ENCODE measurements at places on chromosomes 16 and 17.
A peak's percentile ranks its signal among the peaks of the same experiment; 100 is the strongest.

- H3K27ac ChIP-seq: no peak overlapping the region
- no peak overlapping the region for H3K4me3 ChIP-seq
- DNase-seq: no peak
Measured at GRCh38 chr16:18582902-18583301, 21.0 kb upstream of the NOMO2 start.

- H3K4me1 ChIP-seq: no peaks in the 10 kb centered on the region
- no peak overlapping the region for H3K4me3 ChIP-seq
- peak; percentile 50 for DNase-seq
- no peaks in the 10 kb centered on the region for H3K27me3 ChIP-seq
- H3K36me3 ChIP-seq: peaks cover 36% of the 10 kb centered on the region
Measured at GRCh38 chr17:78010759-78011158, 52.3 kb downstream of the TNRC6C start.

- no peaks in the 10 kb centered on the region for H3K27me3 ChIP-seq
- DNase-seq: no peak
- no peaks in the 10 kb centered on the region for H3K4me1 ChIP-seq
- H3K36me3 ChIP-seq: peaks cover 87% of the 10 kb centered on the region
Measured at GRCh38 chr16:30509081-30509765, 17.1 kb downstream of the ZNF768 start.

GRCh38 chr17:62705156-62705777 lies 77.8 kb downstream of the MRC2 start:
- H3K36me3 ChIP-seq: no peaks in the 10 kb centered on the region
- H3K4me1 ChIP-seq: peaks cover 23% of the 10 kb centered on the region
- H3K4me3 ChIP-seq: no peak overlapping the region
- no peaks in the 10 kb centered on the region for H3K27me3 ChIP-seq
- DNase-seq: no peak

GRCh38 chr17:60403962-60404361 lies 12.0 kb upstream of the USP32 start:
- no peaks in the 10 kb centered on the region for H3K27me3 ChIP-seq
- no peak overlapping the region for H3K27ac ChIP-seq
- no peak for DNase-seq
- H3K4me3 ChIP-seq: no peak overlapping the region
- no peaks in the 10 kb centered on the region for H3K36me3 ChIP-seq

- H3K36me3 ChIP-seq: peaks cover 45% of the 10 kb centered on the region
- H3K4me1 ChIP-seq: no peaks in the 10 kb centered on the region
- H3K4me3 ChIP-seq: no peak overlapping the region
- H3K27me3 ChIP-seq: no peaks in the 10 kb centered on the region
- no peak for DNase-seq
- no peak overlapping the region for H3K27ac ChIP-seq
Measured at GRCh38 chr17:36999471-36999870, 50.7 kb downstream of the AATF start.

DNA sequence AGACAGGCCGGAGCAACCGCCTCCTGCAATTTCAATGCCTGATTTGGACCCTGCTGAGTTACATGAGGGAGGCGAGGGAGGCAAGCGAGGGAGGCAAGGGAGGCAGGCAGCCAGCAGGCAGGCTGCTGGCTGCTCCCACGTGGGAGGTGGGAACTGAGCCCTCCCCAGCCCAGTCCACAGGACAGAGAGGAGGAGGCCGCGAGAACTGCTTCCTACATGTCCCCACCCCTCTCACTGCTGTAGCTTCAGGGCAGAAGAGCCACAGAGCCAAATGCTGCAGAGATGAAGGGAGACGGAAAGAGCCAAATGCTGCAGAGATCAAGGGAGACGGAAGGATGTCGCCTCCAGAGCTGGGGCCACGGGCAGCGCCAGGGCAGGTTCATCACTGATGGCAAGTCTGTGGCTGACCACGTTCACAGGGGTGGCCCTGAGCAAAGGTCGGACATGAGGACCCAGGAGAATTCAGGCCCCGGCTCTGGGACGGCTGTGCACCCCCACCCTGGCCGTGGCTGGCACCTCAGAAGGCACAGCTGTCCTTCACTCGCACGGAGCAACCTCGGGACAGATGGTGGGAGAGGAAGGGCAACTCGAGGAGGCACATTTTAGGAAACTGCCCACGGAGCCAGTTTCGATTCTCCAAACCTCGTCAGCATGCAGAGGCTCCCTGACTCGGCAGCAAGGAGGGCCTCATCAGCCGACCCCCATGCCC lies 21.5 kb downstream of the RPH3AL start:
- H3K27me3 ChIP-seq: no peaks in the 10 kb centered on the region
- peak; percentile 74 for DNase-seq
- no peak overlapping the region for H3K4me3 ChIP-seq
- H3K27ac ChIP-seq: no peak overlapping the region

DNA sequence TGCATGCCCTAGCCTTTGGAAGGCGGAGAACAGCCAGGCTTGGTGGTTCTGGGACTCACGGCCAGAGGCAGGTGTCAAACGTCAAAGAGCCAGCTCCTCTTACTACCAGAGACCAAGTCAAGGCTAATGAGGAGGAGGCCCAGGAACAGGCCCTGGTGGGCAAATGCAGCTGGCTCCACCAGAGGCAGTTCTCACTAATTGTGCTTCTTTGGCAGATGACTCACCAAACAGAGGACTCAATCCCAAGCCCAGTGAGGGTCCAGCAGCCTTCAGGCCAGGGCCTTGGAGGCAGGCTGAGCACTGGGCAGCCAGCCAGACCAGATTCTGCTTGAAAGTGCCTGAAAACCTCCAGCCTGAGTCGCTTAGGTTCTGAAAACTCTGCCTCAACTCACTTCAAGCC lies 336.5 kb upstream of the CDH5 start:
- H3K36me3 ChIP-seq: no peaks in the 10 kb centered on the region
- no peaks in the 10 kb centered on the region for H3K4me1 ChIP-seq

- DNase-seq: no peak
- no peak overlapping the region for H3K27ac ChIP-seq
- H3K27me3 ChIP-seq: no peaks in the 10 kb centered on the region
- H3K4me3 ChIP-seq: no peak overlapping the region
- no peaks in the 10 kb centered on the region for H3K36me3 ChIP-seq
Measured at GRCh38 chr16:87207509-87207908, 109.7 kb downstream of the C16orf95 start.
